ENCODE measurements at places on chromosomes 11 and 22.

DNA sequence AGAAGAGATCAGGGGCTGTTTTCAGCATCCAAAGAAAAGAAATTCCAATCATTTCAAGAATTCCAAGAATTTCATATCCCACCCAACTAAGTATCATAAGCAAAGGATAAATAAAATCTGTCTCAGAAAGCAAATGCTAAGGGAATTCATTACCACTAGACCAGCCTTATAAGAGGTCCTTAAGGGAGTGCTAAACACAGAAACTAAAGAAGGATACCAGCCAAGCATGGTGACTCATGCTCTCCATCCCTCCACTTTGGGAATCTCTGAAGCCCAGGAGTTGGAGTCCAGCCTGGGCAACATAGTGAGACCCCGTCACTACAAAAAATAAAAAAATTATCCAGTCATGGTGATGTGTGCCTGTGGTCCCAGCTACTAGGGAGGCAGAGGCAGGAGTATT, 17.8 kb downstream of the FADD start:
- DNase-seq, result no peak

- DNase-seq, result no peak
These were observed 105.5 kb downstream of the C11orf87 start for GRCh38 chr11:109527496-109527895.

DNA sequence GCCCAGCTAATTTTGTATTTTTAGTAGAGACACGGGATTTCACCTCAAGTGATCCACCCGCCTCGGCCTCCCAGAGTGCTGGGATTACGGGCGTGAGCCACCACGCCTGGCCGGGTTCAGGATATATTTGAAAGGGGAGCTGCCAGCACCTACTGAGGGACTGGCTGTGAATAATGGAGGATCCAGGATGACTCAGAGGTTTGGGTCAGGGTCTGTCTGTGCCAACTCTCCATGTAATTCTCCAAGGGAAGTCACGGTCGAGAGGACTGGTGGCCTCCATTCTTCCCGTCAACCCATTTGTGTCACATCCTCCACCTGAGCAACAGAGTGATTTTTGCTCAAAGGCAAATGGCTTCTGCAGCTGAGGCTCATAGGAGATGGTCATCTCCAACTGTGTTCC, 3.6 kb upstream of the ARRB1 start:
- no peak for DNase-seq

GRCh38 chr11:1435820-1436467, 46.2 kb downstream of the BRSK2 start:
- DNase-seq, result no peak

DNA sequence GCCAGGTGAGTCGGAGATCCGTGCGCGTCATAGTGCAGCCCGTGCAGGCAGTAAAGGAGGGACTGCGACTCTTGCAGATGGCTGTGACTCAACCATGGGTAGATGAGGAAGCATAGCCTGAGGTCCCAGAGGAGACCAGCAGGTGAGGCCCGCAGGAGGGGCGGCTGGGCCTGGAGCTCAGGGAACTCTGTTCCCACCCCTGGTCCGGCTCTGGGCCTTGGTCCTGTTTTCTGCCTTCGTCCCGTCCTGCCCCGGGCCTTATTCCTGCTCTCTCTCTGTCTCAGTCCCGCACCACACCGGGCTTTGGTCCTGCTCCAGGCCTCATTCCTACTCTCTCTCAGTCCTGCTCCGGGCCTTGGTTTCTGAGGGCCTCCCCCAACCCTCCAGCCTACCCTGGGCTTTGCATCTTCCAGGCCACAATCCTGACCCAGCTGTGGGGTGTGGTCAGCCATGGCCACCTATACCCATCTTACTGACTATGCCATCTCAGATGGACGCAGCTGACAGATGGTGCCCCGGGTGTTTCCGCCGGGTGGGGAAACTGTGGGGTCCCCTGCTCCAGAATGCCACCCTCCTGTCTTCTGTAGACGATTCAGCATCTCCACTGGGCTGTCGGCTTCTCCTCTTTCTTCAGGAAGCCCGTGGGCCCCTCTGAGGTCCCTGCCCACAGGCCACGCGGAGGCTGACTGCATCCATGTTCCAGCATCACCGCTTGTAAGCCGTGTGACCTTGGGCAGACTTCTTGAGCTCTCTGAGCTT, 1134.1 kb downstream of the BRD1 start:
- no peak for DNase-seq

GRCh38 chr22:38125751-38126201, 15.3 kb upstream of the BAIAP2L2 start:
- DNase-seq, result no peak

DNA sequence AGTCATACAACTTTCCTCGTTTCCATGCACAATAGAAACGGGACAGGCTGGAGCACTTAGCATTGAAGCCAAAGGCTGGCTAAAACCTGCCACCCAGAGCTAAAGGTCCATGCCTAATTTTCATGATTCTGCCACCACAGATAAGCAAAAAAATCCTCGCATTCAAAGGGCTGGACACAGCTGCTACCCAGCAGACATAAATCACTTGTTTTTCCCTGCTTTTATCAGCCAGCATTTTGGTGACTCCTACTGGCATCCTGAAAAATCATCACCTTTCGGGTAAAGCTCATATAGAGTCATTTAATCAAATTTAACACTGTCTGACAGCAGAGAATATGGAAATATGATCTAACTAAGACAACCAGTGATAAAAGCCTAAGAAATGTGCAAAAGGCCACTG, 37.9 kb downstream of the ALG9 start:
- DNase-seq, result no peak

GRCh38 chr11:95241681-95242081, 10.7 kb upstream of the SESN3 start:
- DNase-seq, result no peak
